CD4-positive, CD25-positive, alpha-beta regulatory T cell (primary cell): ENCODE measurements at places on chromosomes 12 and 14. TPM values are rescaled to one million over a fixed set of nuclear protein-coding genes. Genes with fewer than 3 reads are reported as not detected.

PDE3A gene
- not detected for polyA plus RNA-seq

TBX3 gene
- polyA plus RNA-seq: not detected

SLC5A8 gene
- polyA plus RNA-seq: not detected

CCDC184 gene
- 0.18 TPM for polyA plus RNA-seq

TAS2R19 gene
- not detected for polyA plus RNA-seq
